ENCODE measurements at places on chromosomes 16 and 17.

GRCh38 chr16:2037647-2038381, 9.8 kb downstream of the NTHL1 start:
- DNase-seq: no peak

- no peak for DNase-seq
Measured at GRCh38 chr17:79944251-79944812, 91.3 kb downstream of the TBC1D16 start.

DNA sequence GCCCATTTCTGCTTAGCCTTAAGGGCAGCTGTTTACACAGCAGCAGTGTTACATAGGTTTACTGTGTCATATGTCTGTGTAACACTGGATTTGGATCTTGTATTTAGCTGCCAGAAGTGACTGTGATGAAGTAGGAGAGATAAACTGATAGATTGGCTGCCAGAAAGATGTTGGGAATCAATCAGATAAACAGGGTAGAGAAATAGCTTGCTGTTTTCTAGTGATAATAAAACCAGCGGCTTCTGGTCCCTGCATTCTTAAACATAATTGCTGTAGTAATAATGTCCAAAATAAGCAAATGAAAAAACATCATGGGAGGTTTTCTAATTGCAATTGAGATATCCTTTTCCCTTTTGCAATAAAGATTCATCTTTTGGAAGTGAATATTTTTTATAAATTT, 68.7 kb downstream of the AATF start:
- DNase-seq: no peak

- no peak for DNase-seq
Measured at GRCh38 chr16:62620275-62620674, 584.0 kb upstream of the CDH8 start.

DNA sequence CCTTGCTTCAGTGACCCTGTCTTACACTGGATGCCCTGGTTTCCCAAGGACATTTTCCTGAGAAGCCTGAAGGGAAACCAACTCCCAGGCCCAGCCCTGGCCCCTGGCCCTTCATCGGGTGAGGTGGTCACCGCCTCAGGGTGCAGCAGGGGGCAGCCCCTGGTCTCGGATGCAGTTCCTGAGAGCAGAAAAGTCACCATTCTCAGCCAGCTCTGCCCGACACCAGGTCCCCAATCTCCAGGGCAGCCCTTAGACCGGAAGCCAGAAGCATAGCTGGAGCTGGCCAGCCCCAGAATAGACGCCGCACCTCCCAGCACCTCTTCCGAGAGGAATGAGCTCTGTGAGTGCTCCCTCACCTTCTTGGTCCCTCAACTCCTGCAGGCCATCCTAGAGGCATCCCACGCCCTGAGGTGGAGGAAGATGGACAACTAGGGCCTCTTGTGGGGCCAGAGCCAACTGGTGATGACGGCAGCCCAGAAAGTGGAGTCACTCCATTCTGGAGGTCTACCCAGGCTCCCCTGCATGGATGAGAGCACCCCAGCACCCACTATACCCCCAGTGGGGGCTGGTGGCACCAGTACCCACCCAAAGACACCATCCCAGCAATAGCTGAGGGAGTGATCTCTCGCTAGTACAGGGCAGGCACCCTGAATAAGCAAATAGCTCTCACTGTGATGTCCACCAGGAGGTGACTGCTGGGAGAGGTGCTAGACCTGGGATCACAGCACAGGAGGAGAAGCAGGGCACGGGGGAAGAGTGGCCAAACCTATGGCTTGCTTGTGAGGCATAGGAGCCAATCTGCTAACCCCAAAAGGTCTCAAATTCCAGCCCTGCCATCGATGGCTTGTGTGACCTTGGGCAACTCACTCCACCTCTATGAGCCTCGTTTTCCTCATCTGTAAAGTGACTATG, 56.2 kb downstream of the TK2 start:
- DNase-seq: no peak

DNA sequence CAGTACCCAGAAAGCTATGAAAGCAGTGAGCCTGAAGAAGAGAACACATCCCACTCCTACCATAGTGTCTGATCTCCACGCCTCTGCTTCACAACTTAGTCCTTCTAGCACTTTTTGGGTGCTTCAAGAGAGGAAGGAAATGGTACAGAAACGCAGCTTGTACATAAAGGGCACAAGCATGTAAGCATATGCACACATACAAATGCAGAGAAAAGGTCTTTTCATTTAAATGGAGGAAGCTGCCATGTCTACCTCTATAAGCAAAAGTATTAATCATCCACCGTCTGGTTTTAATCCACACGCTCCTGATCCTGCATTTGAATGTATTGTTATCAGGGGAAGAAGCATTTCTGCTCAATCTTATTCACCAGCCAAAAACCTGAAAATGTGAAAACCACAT, 100.7 kb downstream of the HIC1 start:
- DNase-seq: no peak

- no peak for DNase-seq
Measured at GRCh38 chr17:31314782-31315100, 887 bp upstream of the EVI2B start.

GRCh38 chr16:51988977-51989376, 558.0 kb downstream of the TOX3 start:
- DNase-seq: no peak

GRCh38 chr16:67945392-67945933, 1.5 kb upstream of the LCAT start:
- no peak for DNase-seq

GRCh38 chr16:81440888-81441761, 3.5 kb upstream of the CMIP start:
- no peak for DNase-seq

- DNase-seq: no peak
Measured at GRCh38 chr17:59409336-59410048, 78.0 kb downstream of the YPEL2 start.

DNA sequence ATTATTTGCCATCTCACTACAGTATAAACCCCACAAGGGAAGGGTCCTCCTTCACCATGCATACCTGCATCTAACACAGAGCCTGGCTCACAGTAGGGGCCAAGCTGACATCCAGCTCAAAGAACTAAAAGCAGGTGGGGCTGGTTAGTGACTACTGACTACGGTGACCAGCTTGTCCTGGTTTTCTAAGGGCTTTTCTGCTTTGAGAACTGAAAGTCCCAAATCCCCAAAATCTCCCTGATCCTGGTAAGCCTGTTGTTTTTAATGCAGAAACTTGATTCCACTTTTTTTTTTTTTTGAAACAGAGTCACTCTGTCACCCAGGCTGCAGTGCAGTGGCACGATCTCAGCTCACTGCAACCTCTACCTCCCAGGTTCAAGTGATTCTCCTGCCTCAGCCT, 89.4 kb downstream of the NDE1 start:
- DNase-seq: no peak

DNA sequence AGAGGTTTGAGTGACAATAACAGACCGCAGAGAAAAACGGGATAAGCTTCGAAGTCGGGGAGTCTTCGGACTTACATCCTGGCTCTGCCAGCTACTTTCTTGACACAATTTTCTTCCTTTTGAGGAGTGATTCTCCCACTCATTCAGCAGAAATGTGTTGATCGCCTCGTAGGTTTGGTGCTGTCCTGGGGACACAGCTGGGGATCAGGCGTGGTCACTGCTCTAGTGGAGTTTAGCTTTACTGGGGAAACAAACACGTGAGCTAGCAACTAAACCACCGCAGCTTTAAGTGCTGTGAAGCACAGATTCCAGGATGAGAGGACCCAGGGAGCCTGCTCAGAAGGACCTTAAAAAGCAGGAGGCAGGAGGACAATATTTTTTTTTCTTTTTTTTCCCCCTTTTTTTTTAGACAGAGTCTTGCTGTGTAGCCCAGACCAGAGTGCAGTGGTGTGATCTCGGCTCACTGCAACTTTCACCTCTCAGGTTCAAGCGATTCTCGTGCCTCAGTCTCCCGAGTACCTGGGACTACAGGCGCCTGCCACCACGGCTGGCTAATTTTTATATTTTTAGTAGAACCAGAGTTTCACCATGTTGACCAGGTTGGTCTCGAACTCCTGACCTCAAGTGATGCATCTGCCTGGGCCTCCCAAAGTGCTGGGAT, 858 bp downstream of the NUBP1 start:
- DNase-seq: no peak

- no peak for DNase-seq
Measured at GRCh38 chr16:78871241-78871640, 729.3 kb downstream of the MAF start.

GRCh38 chr16:55010492-55011160, 80.0 kb downstream of the IRX5 start:
- DNase-seq: no peak

DNA sequence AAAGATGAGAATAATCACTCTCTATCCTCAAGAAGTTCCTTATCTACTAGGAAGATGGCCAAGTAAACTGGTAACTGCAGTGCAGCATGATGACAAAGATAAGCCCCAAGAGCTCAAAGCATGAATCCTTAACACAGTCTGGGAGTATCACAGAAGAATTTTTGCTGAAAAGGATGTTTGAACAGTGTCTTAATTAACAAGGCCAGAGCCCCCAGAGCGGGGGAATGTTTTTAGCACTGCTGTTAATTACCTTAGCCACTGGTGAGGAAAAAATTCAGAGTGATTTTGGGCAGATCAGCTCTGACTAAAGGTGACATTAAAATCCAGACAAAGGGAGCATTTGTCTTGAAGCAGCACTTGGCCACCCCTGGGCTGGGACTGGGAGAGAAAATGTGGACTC, 30.1 kb downstream of the ADAMTS18 start:
- DNase-seq: no peak

DNA sequence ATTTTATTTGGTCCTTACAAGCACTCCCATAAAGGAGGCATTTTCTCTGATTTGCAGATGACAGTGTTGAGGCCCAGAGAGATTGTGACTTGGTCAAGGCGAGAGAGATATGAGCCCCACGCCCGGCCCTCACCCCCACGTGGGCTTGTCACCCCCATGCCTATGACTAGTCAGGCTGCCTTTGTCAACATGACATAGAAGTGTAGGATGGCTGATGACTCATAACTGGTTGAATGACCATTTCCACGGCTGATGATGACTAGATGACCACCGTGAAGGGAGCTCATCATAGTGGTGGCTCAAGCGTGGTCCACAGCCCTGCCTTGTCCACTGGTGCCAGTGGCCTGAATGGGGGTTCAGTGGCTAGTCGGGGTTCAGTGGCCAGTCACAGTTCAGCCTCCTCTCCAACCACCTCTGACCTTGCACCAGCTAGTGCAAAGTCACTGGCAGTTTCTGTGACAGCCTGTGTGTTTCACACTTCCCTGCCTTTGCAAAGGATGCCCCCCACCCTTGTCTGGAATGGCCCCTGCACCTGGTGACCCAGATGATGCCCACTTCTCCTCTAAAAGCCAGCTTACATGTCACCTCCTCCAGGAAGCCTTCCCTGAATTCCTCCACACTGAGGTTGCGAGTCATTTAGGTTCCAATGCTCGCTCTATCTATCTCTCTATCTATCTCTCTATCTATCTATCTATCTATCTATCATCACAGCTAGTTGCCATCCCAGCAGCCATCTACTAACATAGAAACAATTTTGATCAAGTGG, 3.8 kb upstream of the WSCD1 start:
- DNase-seq: no peak

GRCh38 chr16:6019490-6019991, 921.9 kb upstream of the EEF2KMT start:
- no peak for DNase-seq

GRCh38 chr16:76661691-76662235, 384.6 kb downstream of the CNTNAP4 start:
- DNase-seq: no peak

DNA sequence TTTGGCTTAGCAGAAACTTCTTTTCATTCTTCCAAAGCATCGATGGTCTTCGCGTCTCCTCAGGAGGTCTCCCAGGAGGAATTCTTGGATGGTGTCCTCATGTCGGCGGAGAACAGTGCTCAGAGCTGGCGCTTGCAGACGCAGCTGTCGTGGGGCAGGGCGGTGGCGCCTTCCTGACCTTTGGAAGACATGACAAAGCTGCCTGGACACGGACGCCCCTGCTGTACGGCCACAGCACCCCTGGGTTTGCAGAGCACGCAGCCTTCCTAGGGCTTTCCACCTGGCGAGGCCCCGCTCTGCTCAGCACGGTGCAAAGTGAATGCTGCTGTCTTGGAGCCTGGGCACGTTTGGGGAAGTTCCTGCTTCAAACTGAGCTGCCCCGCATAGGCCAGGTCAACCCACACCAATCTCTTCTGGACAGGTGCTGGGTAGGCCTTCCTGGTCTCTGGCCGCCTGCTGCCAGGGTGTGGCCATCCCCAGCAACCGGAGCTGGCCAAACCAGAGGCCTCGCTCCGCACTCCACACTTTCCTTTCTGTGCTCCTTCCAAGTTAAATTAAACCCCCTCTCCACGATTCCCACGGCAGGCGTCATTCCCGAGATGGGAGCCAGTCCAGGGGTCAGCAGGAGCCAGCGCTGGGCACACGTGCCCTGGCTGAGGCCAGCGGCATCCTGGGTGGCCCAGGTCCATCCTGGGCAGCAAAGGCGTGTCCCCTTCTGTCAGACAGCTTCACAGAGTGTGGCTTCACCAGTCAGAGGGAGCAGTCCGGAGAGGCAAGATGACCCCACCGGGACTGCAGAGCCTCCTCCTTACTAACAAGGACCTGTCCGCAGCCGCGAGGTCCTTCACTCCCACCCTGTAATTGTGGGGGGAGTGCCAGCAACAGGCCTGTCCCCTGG, 15.0 kb upstream of the KREMEN2 start:
- no peak for DNase-seq

- DNase-seq: no peak
Measured at GRCh38 chr17:3888343-3889171, 4.3 kb downstream of the CAMKK1 start.

DNA sequence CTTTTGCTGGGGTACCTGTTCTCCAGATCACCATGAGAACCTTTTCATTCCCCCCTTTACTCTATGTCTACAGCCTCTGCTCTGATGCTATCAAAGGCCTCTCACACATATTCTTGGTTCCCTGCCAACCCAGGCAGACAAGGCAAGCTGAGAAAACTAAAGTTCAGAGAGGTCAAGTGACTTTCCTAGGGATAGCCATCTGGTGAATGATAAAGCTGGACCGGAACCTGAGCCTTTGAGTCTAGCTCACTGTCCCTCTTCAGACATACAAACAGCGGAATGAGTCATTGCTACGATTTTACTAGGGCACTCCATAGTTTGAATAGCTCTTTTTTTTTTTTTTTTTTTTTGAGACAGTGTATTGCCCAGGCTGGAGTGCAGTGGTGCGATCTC, 73.3 kb downstream of the XYLT1 start:
- DNase-seq: no peak

DNA sequence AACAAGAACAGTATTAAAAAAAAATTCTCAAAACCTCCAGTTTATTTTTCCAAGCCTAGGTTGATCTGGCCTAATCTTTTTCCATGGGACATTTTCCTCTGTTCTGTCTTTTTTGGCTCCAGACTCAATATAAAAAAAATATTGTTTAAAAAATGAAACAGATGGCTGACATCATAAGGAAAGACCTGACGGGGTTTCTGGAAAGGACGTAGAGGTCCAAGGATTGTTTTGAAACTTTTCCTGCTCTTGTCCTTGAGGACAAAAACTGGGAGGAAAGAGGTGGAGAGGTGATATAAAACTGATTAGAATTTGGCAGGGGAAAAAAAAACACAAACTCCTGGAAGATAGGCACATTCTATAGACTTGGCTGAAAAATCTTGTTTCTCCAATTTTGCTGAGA, 211.4 kb upstream of the CDH11 start:
- no peak for DNase-seq

- no peak for DNase-seq
Measured at GRCh38 chr17:60744355-60744966, 66.8 kb downstream of the BCAS3 start.

GRCh38 chr17:5950878-5951277, 119.3 kb upstream of the WSCD1 start:
- no peak for DNase-seq
